Psoas muscle (tissue), 8 donors: ENCODE measurements at places on chromosomes 7 and 10.

- peaks cover 18% of the 10 kb centered on the region for H3K36me3 ChIP-seq
- H3K27me3 ChIP-seq = no peaks in the 10 kb centered on the region
- H3K4me1 ChIP-seq = peaks cover 27% of the 10 kb centered on the region
- no peak for DNase-seq
Observed at GRCh38 chr10:80158126-80158525, 25.6 kb downstream of the PLAC9 start.

- no peaks in the 10 kb centered on the region for H3K4me1 ChIP-seq
- DNase-seq = no peak
- no peak overlapping the region for H3K4me3 ChIP-seq
- peaks cover 52% of the 10 kb centered on the region for H3K36me3 ChIP-seq
Observed at GRCh38 chr10:11949152-11949551, 93.5 kb downstream of the UPF2 start.

GRCh38 chr10:75137533-75138438 lies 26.3 kb downstream of the SAMD8 start:
- no peak overlapping the region for H3K4me3 ChIP-seq
- H3K4me1 ChIP-seq = peaks cover 29% of the 10 kb centered on the region
- H3K27ac ChIP-seq = peak overlapping the region; percentile 37
- no peak for DNase-seq
- no peaks in the 10 kb centered on the region for H3K36me3 ChIP-seq

DNA sequence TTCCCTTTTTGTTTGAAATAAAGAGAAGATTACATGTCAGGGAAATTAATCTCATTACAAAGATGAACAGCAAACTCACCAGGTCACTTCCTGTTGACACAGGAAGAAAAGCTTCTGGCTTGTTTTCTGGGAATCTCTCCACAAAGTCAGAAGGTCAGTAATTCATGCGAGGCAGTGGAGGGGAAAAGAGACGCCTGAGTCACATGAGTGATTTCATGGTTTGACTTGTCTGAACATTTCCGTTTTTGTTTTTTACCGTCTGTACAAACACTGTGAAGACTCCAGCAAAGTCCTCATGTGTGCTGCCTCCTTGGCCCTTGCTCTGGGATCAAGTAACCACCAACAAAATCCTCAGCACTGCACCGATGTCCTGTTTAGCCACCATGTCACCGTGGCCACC lies 2.5 kb upstream of the HABP2 start:
- H3K36me3 ChIP-seq = no peaks in the 10 kb centered on the region
- H3K4me1 ChIP-seq = peaks cover 6% of the 10 kb centered on the region
- no peak for DNase-seq
- H3K4me3 ChIP-seq = no peak overlapping the region
- H3K27ac ChIP-seq = no peak overlapping the region

DNA sequence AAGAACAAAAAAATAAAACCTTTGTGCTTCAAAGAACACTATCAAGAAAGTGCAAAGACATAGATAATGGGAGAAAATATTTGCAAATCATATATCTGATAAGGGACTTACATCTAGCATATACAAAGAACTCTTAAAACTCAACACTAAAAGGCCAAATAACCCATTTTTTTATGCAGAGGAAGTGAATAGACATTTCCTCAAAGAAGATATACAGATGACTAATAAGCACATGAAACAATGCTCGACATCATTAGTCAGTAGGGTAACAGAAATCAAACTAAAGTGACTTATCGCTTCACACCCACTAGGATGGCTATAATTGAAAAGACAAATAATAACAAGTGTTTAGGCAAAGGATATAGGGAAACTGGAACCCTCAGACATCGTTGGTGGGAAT lies 78.0 kb downstream of the MALSU1 start:
- H3K36me3 ChIP-seq = no peaks in the 10 kb centered on the region
- DNase-seq = no peak
- H3K27ac ChIP-seq = no peak overlapping the region
- H3K4me3 ChIP-seq = no peak overlapping the region
- H3K4me1 ChIP-seq = no peaks in the 10 kb centered on the region
- H3K27me3 ChIP-seq = no peaks in the 10 kb centered on the region

- H3K27ac ChIP-seq = no peak overlapping the region
Observed at GRCh38 chr7:83149466-83149865, 13.2 kb downstream of the PCLO start.

DNA sequence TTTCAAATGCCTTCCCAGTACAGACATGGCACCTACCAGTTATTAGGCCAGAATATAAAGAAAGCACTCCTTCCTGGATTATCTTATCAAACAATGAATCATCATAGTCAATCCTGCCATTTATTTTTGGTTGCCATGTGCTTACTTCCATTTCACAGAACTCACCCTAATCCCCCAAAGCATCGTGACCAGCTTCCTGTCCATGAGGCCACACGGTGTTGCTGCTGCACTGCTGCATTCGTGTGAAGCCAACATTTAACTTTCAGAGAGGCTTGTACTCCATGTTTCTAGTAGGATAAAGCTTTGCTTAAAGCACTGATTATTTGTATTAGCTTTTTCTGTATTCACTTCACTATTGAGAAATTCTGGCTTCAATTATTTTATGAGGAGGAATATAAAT lies 14.4 kb downstream of the COL28A1 start:
- no peak overlapping the region for H3K27ac ChIP-seq
- H3K36me3 ChIP-seq = peaks cover 17% of the 10 kb centered on the region
- H3K4me3 ChIP-seq = no peak overlapping the region
- peaks cover 4% of the 10 kb centered on the region for H3K27me3 ChIP-seq
- DNase-seq = peak; percentile 35

- no peaks in the 10 kb centered on the region for H3K27me3 ChIP-seq
- H3K36me3 ChIP-seq = peaks cover 84% of the 10 kb centered on the region
- no peak for DNase-seq
- no peaks in the 10 kb centered on the region for H3K4me1 ChIP-seq
- H3K4me3 ChIP-seq = no peak overlapping the region
- H3K27ac ChIP-seq = no peak overlapping the region
Observed at GRCh38 chr7:32559480-32559879, 64.2 kb downstream of the AVL9 start.

- H3K4me1 ChIP-seq = no peaks in the 10 kb centered on the region
- no peaks in the 10 kb centered on the region for H3K36me3 ChIP-seq
- H3K27me3 ChIP-seq = no peaks in the 10 kb centered on the region
- H3K27ac ChIP-seq = no peak overlapping the region
- no peak for DNase-seq
Observed at GRCh38 chr7:36668080-36668479, 56.2 kb downstream of the AOAH start.
